Activated B cell treated with CpG ODN at 0.5 μM for 24 hours (primary cell): ENCODE measurements at places on chromosomes 13 and 19. TPM values are rescaled to one million over a fixed set of nuclear protein-coding genes. Genes with fewer than 3 reads are reported as not detected.

Gene WDR88
- 0.51 TPM in 1 of 2 replicates, not detected in the other for total RNA-seq

Gene TUBB4A
- total RNA-seq, result 13.2 and 16.8 TPM in 2 replicates

Gene ZNF540
- total RNA-seq, result 1.9 and 2.9 TPM in 2 replicates

Gene CYP4F22
- total RNA-seq, result not detected in 2 replicates

Gene ZNF146
- 57.8 and 63.2 TPM in 2 replicates for total RNA-seq

Gene B3GNT8
- 0.10 and 0.24 TPM in 2 replicates for total RNA-seq

Gene ZNF333
- total RNA-seq, result 24.0 and 26.2 TPM in 2 replicates

Gene C13orf46
- total RNA-seq, result 0.46 and 0.69 TPM in 2 replicates

Gene ZNF415
- 2.7 and 5.8 TPM in 2 replicates for total RNA-seq

Gene KLK2
- total RNA-seq, result 0.69 and 1.8 TPM in 2 replicates

Gene IZUMO4
- 73.0 and 78.6 TPM in 2 replicates for total RNA-seq

Gene OR10H3
- total RNA-seq, result not detected in 2 replicates

Gene APC2
- 0.42 and 0.59 TPM in 2 replicates for total RNA-seq

Gene SMIM17
- not detected in 2 replicates for total RNA-seq

Gene ICAM1
- 32.6 and 37.4 TPM in 2 replicates for total RNA-seq

Gene TMEM59L
- total RNA-seq, result 0.64 TPM in 1 of 2 replicates, not detected in the other

Gene URAD
- not detected in 2 replicates for total RNA-seq

Gene NLRP12
- total RNA-seq, result not detected in 2 replicates

- DNase-seq, result no peak
Observed at GRCh38 chr13:38879786-38880185, 110.8 kb downstream of the STOML3 start.

DNA sequence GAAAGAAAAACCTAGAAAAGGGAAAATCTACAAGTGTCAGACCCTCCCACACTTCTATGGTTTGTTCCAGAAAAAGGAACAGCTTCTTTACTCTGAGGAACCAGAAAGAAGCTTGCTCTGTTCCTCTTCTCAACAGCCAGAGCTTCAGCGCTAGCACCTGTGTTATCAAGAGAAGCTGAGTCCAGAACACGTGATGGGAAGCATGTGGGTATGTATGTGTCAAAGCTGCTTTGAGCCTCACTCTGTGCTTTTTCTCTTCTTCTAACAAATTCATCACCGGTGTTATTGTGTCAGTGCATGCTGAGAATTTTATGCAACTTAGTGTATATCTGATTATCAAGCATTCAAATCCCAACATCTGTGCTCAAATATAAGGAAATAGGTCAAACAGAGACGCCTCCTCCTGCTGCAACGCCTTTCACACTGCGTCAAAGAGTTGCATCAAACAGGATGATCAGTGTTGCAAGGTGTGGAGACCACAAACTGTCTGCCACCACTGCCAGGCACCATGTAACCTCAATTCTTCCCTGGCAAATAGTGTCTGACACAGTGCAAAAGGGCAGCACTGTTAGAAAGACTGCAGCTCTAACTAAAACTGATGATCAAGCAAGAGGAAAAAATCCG is 83.9 kb downstream of the LRRC63 start:
- DNase-seq, result no peak

GRCh38 chr19:2806736-2807378 is 12.8 kb upstream of the ZNF554 start:
- DNase-seq, result no peak

DNA sequence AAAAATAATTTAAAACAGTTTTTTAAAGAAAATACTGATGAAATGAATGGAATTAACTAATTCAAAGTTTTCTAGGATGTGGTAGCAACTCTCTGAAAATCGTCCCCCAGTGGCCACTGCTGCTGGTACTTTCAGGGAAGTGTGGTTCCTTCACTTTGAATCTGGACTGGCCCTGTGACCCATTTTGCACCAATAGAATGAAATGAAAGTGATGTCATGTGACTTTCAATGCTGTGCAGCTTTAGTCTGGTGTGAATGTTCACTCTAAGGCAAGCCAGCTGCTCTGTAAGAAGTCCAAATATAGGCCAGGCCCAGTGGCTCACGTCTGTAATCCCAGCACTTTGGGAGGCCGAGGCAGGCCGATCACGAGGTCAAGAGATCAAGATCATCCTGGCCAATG is 26.4 kb upstream of the HNRNPA1L2 start:
- no peak for DNase-seq

DNA sequence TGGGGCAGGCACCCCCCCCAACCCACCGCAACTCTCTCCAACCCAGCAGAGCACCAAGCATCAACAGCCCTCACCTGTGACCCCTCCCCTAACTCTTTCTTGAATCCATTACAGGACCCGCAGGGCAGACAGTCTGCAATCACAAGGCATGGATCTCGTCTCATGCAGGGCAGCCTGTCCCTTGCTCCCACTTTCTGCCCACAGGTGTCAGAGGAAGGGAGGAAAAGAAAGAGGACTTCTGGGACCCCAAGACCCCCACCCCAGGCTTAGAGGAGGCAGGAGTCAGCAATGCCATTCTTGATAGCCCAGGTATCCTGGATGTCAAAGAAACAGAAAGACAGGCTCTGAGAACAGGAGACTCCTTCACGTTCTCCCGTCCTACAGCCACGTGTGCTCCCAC is 47.4 kb upstream of the TUBGCP3 start:
- DNase-seq, result no peak

DNA sequence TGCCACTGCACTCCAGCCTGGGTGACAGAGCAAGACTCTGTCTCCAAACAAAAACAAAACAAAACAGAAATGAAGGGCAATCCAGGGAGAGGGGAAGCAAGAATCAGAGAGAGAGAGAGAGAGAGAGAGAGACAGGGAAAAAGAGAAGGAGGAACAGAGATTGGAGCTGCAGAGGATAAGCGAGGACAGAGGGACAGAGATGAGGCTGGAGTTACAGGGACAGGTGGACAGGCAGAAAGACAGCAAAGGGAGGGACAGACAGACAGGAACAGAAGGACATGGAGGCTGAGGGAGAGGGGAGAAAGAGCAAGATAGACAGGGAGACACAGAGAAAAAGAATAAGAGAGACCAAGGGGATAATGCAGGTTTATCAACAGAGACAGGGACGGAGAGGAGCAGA is 1.3 kb upstream of the CRX start:
- DNase-seq, result no peak

- peak; percentile 58 for DNase-seq
Observed at GRCh38 chr19:50896591-50897190, 14.5 kb downstream of the KLK4 start.

GRCh38 chr13:27959976-27960361 is 9.1 kb downstream of the CDX2 start:
- no peak for DNase-seq

- no peak for DNase-seq
Observed at GRCh38 chr13:36061621-36062020, 69.6 kb downstream of the DCLK1 start.

- peak; percentile 16 for DNase-seq
Observed at GRCh38 chr19:2631213-2631821, 71.2 kb downstream of the GNG7 start.

- DNase-seq, result peak; percentile 72
Observed at GRCh38 chr19:55088543-55089341, 13.1 kb downstream of the EPS8L1 start.

- peak; percentile 86 for DNase-seq
Observed at GRCh38 chr19:41951686-41952172, 7.4 kb downstream of the RABAC1 start.

DNA sequence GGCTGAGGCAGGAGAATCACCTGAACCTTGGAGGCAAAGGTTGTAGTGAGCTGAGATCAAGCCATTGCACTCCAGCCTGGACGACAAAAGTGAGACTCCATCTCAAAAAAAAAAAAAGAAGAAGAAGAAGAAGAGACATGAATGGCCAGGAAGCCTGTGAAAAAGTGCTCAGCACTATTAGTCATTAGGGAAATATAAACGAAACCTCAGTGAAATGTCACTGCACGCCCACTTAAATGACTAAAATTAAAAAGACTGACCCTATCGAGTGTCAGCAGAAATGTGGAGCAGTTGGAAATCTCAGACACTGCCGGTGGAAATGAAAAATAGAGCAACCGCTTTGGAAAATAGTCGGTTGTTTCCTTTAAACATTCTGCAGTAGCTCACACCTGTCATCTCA is 5.5 kb upstream of the TYROBP start:
- DNase-seq, result no peak

DNA sequence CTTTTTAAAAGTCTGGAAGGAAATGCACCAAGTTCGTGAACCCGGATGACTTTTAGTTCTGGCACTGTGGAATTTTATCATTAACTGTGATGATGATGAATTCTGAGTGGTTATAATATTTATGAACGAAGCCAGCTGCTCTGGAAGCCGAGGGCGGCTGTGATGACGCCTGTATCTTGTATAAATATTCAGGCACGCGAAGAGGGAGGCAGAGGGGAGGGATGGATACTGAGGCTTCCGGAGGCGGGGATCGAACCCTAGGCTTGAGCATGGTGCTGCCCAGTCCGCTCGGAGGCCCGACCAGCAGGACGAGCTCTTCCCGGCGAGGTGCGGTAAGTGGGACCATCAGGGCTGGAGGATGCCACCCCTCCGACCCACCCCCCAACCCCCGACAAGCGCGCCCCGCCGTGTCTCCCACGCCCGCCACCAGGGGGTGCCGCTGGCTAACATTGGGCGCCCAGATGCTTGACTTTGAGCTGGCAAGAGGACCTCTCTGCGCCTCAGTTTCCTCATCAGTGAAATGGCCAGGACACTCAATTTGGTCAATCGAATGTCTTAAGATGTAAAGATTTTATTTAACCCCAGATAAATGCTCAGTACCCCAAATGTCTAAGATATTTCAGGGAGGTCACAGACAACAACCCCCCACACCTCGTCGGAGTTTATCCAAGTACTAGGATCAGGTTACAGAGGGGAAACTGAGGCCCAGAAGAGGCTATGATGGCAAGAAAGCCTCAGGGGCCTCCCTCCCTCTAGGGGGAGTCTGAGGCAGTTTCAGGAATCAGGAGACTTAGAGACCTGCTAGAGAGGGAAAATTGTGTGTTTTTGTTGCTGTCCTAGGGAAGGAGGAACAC is 4.5 kb upstream of the RAB3A start:
- peak; percentile 55 for DNase-seq

- DNase-seq, result no peak
Observed at GRCh38 chr19:40717880-40718773, 1.2 kb downstream of the ITPKC start.

GRCh38 chr19:16595097-16595496 is 22.9 kb upstream of the SLC35E1 start:
- no peak for DNase-seq

GRCh38 chr19:5050905-5051304 is 82.0 kb downstream of the KDM4B start:
- no peak for DNase-seq

DNA sequence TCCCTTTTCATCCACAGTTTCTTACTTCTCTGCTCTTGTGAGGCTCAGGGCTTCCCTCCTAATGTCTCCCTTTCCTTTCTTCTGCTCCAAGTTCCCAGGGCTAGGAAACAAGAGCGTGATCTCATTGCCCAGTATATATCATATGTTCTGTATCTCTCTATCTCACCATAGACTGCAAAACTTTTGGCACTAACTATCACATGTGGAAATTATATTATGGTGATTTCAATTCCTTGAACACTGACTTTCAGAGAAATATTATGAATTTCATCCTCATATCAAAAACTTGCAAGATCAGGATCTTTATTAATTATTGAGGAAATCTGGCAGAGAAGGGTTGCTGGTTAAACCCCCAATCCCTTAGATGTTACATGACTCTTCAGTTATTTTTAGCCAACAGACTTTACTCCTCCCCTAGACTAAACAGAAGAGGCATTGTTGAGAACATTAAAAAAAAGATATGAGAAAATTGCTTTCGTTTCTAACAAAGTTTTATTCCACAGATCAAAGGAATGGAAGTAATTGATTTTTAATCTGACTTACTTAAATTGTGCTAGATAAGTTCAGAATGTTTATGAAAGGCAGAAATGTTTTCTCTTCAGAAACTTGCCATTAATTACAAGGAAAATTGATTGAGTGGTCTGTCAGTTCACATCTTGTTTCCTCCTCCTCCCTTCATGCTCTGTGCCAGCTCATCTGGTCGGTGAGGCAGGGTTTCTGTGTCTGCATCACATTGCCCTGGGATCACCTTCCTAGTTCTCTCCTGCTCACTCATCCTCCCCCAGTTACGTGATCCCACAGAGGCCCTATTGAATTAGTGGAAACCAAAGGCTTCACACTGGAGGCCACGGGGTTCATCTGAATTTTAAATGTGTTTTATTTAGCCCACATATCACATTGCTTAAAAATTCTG is 378.5 kb downstream of the LMO7 start:
- no peak for DNase-seq

- DNase-seq, result no peak
Observed at GRCh38 chr19:54606230-54606629, 12.8 kb downstream of the LILRA1 start.

- no peak for DNase-seq
Observed at GRCh38 chr19:29293736-29294342, 80.9 kb upstream of the UQCRFS1 start.

DNA sequence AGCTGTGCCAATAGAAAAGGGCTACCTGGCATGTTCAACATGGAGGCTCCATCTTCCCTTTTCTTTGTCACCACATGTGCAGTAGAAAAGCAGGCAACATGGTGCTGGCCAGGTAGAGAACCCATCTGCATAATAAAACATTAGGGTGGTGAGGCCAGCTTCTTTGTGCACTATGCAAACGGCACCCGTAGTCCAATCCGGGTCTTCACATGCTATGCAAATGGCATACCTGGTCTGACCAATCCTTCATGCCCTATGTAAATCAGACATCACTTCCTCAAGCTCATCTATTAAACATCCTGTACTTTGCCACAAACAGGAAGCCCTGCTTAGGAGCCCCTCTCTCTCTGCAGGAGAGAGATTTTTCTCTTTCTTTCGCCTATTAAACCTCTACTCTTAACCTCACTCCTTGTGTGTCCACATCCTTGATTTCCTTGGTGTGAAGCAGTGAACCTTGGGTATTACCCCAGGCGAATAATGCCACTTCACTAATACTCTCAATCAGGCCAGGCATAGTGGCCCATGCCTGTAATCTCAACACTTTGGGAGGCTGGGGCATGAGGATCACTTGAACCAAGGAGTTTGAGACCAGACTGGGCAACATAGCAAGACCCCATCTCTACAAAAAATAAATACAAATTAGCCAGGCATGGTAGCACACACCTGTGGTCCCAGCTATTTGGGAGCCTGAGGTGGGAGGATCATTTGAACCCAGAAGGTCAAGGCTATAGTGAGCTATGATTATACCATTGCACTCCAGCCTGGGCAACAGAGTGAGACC is 111.3 kb upstream of the MRI1 start:
- no peak for DNase-seq

GRCh38 chr19:42247640-42248199 is 5.3 kb upstream of the GSK3A start:
- DNase-seq, result no peak

GRCh38 chr19:12526542-12526941 is 24.7 kb downstream of the ZNF564 start:
- DNase-seq, result no peak

- DNase-seq, result no peak
Observed at GRCh38 chr13:45231305-45231704, 30.5 kb upstream of the KCTD4 start.

- DNase-seq, result no peak
Observed at GRCh38 chr13:80680786-80681366, 339.9 kb upstream of the SPRY2 start.

GRCh38 chr13:98564204-98564603 is 12.7 kb downstream of the STK24 start:
- no peak for DNase-seq

GRCh38 chr13:78364711-78365110 is 238.6 kb downstream of the POU4F1 start:
- DNase-seq, result no peak
